ENCODE measurements at places on chromosomes 3 and 15. TPM values are rescaled to one million over a fixed set of nuclear protein-coding genes. Genes with fewer than 3 reads are reported as not detected.

- no peak for DNase-seq
Observed at GRCh38 chr3:185770109-185770508, 54.7 kb downstream of the IGF2BP2 start.

DNA sequence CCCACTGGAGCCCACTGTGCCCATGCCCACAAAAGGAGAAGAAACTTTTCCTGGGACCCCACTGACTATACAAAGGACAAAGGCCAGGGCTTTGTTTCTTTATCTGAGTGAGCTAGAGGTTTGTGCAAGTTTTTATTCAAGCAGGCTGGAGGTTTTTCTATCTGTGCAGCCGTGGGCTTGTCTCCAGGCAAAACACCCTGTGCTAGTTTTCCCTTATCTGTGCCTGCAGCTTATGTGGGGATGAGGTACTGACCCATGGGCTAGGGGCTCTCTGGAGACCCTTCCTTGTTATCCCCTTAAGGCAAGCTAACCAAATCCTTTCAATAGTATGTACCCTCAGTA, 545.5 kb downstream of the ZPLD1 start:
- no peak for DNase-seq

GRCh38 chr3:194757647-194758061, 72.0 kb downstream of the FAM43A start:
- DNase-seq = no peak

GRCh38 chr15:40925495-40925862, 3.7 kb upstream of the DLL4 start:
- DNase-seq = no peak

- peak; percentile 67 for DNase-seq
Observed at GRCh38 chr3:45881078-45882022, 5.0 kb upstream of the CCR9 start.

DNA sequence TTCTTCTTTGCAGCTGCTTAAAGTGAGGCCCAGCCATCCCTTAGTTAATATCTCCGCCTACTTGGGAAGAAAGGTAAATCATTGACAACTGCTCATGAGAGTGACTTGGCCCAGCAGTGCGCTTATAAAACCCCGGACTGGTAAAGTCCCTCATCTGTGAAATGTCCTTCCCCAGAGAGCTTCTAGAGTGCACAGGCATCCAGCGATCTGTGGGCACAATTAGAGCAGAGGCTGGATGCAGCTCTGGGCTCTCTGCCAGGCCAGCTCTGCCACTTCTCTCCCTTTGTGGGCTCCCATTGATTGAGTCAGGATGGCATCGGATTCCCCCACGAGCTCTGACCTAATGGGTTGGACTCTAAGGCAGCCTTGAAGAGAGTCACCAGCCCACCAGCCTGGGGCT, 219.0 kb upstream of the LINGO1 start:
- no peak for DNase-seq

- DNase-seq = no peak
Observed at GRCh38 chr3:195548006-195548405, 4.9 kb upstream of the PPP1R2 start.

DNA sequence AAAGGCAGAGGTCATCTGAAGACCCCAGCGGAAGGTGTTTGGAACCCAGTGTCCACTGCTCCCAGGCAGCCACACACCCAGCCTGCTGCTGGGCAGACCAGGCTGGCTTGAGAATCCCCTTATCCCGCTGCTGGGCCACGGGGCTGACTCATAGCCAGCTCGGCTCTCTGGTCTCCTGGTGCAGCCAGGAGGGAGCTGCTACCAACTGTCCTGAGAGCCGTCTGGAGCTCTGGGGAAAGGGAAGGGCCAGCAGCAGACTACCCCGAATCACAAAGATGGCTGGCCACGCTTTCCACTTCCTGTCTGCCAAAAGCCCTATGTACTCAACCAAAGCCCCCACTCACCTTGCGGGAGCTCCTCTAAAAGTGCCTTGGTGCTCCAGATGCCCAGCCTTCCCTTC, 38.3 kb downstream of the WHAMM start:
- no peak for DNase-seq

DNA sequence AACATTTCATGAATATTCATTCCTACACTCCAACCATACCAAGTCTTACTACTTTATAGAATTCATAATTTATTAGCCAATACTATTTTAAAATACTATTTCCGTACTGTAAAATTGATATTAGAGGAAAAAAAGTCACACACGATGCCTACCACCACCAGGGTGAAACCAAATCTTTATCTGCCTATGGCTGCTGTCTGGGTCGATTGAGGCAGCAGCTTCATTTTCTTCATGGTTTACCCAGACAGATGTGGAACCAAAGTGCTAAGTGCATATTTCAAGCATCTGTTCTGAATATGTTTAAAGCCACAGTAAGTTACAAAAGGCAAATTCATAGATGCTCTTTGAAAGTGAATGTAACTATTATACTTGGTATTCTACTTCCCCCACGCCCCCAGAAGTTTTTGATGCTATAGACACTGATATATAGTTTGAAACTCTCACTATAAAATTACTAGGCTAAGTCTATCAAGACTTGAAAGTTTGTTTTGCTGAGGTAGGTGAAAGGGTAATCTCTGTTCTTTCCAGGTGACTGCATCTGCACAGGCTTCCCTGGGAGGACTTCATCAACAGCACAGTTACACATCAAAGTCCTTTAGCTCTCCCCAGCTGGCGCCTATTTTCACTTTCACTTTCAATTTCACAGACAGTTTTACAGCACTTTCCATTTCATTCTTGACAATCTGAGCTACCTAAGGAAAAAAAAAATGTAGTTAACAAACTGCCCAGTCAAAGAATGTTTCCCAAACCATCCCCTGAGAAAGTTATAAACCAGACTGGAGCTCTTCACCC, 113.9 kb downstream of the POLQ start:
- peak; percentile 53 for DNase-seq

DNA sequence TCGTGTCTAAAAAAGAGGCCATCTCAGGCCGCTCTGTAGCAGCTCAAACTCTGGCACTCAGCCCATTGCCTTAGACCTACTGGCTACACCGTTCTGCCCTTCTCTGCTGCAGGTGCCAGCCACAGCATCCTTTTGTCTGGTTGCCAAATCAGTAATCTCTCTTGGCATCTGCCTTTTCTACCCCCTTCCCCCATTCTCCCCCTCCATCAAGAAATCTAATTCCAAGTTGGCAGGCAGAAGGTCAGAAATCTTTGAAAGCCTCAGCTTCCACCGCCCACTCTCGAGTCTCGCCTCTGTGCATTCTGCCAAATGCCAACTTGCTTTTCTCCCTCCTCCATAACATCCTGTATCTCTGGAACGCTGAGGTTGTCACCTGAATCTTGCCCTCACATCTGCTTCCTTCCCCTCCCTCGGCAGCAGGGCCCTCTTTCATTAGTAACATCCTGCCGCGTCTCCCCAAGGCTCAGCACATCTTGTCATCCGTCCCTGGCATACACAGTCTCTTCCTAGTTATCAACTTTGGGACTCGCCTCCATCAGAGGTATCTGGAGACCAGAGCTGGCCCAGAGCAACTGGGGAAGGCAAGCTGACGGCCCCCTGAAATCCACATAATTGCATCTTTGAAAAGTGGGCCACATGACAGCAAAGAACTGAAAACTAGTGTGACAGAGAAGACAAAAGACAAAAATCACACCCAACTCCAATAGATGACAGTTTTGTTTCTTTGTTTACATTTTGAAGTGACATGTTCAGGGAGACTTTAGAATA, 312.0 kb upstream of the CCDC54 start:
- peak; percentile 20 for DNase-seq

DNA sequence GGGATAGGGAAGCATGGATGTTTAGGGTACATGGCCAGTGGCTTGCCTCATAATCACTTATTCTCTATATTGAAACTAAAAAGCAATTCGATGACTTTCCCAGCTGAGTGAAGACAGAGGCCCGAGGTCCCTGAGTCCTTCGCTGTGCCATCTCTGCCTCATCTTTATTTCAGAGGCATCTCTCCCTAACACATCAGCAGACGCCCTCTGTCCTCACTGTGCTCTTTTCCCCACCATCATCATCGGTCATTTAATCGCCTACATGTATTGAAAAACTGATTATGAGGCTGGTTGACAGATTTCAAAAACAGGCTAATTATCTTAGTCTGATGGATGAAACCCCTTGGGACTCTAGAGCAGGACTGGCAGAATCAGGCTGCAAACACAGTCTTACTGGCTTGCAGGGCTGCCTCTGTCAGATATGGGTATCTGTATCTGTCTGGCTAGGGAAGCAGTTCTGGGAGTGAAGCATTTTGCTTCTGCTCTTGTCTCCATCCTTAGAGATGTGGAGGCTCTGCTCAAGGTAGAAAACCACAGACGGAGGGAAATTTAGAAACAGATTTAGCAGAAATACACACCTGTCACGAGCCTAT, 291.0 kb upstream of the CHRM5 start:
- DNase-seq = no peak

DNA sequence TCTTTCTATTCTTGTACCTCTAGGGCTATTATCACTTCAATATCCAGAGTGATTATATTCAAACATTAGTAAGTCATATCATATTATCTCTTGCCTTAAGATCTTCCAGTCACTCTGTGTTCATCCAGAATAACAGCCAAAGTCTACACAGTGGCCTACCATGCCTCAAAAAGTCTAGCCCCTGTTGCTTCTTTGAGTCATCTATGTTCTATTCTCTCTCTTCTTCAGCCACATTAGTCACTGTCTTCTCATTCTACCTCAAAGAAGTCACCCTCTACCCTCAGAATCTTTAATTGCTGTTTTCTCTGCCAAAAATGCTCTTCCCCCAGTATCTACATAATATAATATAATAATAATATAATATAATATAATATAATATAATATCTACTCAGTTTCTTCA, 356.0 kb downstream of the NLGN1 start:
- DNase-seq = no peak

- no peak for DNase-seq
Observed at GRCh38 chr15:33098094-33099058, 96.1 kb downstream of the FMN1 start.

- no peak for DNase-seq
Observed at GRCh38 chr3:1998739-1999138, 99.9 kb upstream of the CNTN4 start.

DNA sequence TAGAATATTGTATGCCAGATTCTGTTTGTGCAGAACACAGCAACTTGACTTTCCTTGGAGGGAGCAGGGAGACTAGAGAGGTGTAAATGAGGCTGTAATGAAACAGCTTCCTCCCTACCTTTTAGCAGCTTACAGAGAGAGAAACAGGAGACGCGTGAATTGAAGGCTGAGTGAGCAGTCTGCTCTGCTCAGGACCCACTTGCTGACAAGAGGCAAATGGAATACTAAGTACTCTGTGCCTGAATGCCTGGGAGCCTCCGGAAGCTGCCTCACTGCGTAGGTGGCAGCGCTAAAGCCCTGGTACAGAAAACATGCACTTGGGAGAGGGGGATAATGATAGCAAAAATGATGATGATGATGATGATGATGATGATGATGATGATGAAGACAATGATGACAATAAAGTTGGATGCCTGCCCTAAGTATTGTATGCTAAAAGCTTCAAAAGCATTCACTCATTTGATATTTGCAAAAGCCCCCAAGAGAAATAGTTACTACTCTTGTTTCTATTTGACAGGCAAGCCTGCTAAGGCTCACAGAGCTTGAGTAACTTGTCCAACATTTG, 548.9 kb downstream of the NTRK3 start:
- no peak for DNase-seq

GRCh38 chr3:67094167-67094566, 96.1 kb downstream of the KBTBD8 start:
- no peak for DNase-seq

DNA sequence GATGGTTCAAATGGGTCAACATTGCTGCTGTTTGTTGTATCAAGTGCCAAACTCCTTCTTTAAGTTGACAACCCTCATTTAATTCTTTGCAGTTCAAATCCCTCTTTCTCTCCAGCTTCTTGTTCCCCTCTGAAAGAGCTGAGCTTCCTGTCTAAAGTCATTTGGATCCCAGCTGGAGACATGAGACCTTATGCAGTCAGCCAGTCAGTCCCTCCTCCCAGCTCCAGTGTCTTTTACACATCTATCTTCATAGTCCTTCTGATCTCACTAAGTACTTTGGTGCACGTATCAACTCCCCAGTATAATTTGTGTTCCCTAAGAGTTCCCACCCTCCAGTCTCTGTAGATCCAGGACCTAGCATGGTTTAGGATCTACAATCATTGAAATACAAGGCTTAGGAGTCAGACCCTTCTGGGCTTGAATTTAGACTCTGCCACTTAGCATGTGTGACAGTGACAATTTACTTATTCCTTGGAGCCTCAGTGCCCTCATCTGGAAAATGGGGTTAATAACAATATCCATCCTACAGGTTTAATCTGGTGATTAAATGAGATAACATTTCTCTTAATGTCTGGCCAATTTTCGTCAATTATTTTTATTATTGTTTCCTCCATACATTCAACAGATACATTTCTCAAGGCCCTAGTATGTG, 102.8 kb upstream of the SEMA6D start:
- no peak for DNase-seq

DNA sequence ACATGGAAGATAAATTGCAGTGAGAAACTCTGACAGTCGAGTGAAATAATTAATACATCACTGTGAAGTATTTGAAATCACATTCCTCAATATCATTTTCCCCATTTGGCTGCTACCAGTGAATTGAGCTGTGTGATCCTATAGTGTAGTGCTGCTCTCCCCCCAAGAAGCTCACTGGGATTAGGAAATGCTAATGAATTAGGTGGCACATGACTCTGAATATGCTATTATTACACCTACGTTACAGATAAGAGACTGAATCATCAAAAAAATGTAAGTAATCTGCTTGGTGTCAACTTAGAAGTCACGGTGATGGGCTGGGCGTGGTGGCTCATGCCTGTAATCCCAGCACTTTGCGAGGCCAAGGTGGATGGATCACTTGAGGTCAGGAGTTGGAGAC, 34.7 kb upstream of the SYNM start:
- DNase-seq = no peak

DNA sequence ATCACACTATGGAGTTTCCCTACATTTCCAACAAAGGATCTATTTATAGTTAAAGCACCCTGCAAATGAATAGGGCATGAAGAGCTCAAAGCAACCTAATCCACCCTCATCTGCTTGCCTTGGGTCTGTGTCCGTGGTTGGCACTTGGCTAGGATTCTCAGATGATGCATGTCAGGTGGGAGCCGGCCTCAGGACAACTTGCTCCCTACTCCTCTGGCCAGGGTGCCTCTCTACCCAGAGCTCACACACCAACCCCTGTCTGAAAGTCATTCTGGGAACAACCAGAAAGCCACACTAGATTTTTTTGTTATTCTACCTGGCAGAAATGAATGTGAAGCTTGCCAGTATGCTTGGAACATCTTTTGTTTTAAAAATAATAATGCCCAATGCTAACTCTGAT, 13.2 kb downstream of the ARHGEF3 start:
- peak; percentile 54 for DNase-seq

KIF7 gene
- total RNA-seq = 0.92 TPM

TTLL13 gene
- total RNA-seq = 0.55 TPM

DISP2 gene
- 0.02 TPM for total RNA-seq

CNTN3 gene
- total RNA-seq = not detected

AMIGO3 gene
- not detected for total RNA-seq

THAP10 gene
- 0.19 TPM for total RNA-seq

SCG5 gene
- total RNA-seq = 2.2 TPM

IP6K2 gene
- total RNA-seq = 41.6 TPM

ETV5 gene
- total RNA-seq = 1.3 TPM

C3orf22 gene
- not detected for total RNA-seq
